ENCODE measurements at places on chromosomes 7 and 10.

DNA sequence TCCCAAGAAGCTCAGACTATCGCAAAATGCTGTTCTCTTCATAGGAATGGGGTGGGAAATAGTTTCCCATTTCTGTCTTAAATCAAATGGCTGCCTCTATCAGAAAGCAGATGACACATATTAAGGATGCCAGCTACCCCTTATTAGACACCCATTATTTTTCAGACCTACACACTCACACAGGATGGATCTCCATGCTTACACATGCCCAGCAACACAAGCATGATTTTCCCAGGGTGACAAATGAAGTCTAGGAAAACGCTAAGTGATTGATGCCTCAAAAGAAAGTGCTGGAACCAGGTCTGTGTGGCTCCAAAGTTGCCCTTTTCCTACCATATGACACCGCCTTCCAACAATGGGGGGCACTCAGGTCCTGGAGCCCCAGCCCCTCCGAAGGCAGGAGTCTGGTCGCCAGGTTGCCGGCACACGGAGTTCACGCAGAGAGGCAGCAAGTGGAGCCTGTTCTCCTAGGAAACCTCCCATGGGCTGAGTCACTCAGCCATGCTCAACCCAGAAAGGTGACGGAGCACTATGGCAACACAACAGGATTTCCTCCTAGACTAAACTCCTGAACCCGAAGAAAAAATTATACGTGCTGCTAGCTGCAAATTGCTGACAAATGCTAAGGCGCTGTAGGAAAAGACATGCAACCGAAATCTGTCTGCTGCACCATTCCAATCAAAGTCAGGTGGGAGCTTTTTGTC lies 19.8 kb downstream of the VOPP1 start:
- DNase-seq = no peak

- DNase-seq = no peak
Measured at GRCh38 chr7:18555120-18555519, 59.6 kb downstream of the HDAC9 start.

DNA sequence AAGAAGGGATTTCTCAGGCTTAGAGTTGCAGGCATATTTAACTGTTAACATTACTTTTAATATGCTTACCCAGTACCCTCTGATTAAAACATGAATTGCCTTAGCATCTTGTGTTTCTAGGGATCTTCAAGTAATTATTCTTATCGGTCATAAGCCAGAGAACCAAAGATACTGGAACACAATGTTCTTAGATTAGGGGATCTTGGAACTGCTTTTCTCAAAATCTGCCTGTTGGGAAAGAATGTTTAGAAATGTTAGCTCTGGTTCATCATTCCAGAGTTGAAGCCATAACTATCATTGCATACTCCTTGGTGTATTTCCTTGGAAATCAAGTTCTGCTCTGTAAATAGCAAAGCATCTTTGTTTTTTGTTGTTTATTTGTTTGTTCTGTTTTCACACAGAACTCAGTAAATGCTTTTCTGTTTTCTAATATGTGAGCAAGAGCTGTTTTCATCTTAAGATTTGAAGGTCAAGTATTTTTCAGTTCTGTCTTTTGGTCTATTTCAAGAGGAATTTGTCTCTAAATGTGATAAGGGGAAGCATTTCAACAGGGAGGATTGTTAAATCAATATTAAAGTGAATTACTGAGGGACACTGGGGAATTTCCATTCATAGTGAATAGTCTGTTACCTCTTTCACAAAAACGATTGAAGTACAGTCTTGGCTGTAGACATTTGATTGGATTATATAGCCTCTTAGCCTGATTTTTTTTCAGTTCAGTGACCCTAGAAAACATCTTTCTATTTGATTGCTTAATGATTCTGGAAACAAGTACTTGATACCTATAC lies 103.2 kb upstream of the CYP26C1 start:
- DNase-seq = no peak

GRCh38 chr7:80529362-80529761 lies 17.5 kb upstream of the GNAT3 start:
- no peak for DNase-seq

DNA sequence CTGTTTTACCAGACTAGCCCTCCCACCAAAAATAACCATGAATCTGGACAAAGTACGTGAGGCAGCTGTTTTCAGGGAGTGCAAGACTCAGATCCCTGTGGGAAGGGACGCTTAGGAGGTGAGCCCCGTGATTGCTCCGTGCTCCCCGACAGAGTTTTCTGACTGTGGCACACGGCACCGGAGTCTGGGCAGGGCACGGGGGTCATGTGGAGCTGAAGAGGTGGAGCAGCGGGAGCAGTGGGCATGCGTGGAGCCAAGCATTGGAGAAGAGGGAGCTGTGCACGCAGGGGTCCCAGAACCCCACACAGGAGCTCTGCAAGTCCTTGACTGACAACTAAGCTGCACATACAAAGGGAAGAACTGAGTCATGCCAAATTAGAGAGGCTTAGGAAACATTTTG lies 11.1 kb upstream of the CAMK2B start:
- no peak for DNase-seq

GRCh38 chr10:104894681-104895080 lies 253.6 kb downstream of the SORCS3 start:
- DNase-seq = no peak

- DNase-seq = no peak
Measured at GRCh38 chr7:35738889-35739288, 44.0 kb upstream of the HERPUD2 start.

GRCh38 chr10:119537953-119538630 lies 4.4 kb downstream of the RGS10 start:
- DNase-seq = no peak

DNA sequence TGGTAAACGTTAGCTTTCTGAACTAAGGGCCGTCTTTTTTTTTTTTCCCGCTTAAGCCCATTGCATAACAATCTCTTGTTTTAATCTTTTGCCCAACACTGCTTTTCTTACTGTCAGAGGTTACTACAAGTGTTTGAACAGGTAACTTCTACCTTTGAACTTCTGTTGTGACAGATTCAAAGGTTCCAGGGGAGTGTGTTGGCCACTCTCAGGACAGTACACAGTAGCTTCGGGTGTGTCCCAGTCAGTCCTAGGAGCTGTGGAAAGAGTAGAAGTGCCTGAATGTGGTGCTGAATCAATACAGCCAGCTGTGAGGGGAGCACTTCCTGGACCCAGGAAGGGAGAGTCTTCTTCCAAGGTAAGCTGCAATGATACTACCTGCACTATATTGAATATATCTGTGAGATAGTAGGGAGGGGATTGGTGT lies at the start of gene ACSL5:
TSS of gene ACSL5 (plus strand) at position 205 of the 427 bp plus-strand sequence. CDS start 20,831 bp downstream, outside the sequence.
- DNase-seq = no peak

DNA sequence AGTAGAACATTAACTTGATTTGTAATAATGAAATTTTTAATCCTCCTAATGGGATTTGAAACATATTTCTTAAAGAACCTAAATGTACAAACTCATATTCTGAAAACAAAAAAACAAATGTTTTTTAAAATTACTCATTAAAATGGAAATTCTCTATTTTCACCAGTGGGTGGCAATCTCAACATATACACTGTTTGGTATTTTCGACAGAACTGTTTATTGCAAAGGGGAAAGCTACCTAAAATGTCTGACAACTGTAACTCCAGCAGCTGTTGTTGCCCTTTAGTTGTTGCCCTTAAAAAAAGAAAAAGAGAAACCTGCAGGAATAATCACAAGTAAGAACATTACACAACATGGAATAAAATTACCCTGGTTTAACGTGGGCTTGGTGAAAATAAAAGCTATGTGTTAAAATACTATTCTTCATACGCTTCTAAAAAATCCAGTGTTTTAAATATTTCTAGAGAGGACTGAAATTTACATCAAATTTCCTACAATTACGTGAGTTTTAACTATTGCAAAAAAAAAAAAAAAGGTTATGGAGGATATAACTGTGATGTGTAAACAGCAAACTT lies 54.5 kb downstream of the COL1A2 start:
- DNase-seq = no peak

DNA sequence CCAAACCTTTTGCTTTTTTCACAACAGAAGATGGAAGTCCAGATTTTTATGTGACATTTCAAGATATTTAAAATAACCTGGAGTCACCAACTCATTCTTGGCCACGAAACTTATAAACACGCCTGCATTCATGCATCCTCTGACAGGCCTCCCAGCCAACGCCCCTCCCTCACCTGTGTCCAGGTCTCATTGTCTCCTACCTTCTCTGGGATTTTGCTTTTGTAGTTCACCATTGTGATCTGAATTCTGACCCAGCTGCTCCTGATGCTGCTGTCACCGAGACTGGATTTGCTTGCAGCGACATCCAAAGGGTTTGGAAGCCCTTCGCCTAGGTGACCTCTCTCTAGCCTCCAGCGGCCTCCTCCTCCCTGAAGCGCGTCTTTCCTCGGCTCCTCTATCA lies 10.8 kb downstream of the ZNF467 start:
- no peak for DNase-seq

DNA sequence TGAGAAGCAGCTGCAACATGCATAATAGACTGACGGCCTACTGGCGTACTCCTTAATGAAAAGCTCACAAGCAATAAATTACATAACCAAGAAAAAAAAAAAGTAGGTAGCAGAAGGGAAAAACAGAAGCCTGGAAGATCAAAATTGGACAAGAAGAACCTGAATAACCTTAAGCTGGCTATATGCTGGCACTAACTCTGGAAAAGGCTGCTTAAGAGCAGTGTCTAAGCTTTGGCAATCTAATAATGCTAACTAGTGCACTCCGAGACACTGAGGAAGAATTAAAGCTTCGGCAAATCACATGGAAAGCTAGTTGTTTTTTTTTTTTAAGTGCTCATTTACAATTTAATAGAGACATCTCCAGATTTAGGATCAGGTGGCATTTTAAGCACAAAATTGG lies 441.9 kb downstream of the PARD3 start:
- no peak for DNase-seq

All from stimulated activated CD4-positive, alpha-beta T cell treated with anti-CD3 and anti-CD28 coated beads, Interleukin-1b, Interleukin-23, amount 100 ng/mL, for 24 hours (primary cell).